Activated CD8-positive, alpha-beta memory T cell treated with anti-CD3 and anti-CD28 coated beads for 4 hours (primary cell): ENCODE measurements at places on chromosomes 2 and 18.

DNA sequence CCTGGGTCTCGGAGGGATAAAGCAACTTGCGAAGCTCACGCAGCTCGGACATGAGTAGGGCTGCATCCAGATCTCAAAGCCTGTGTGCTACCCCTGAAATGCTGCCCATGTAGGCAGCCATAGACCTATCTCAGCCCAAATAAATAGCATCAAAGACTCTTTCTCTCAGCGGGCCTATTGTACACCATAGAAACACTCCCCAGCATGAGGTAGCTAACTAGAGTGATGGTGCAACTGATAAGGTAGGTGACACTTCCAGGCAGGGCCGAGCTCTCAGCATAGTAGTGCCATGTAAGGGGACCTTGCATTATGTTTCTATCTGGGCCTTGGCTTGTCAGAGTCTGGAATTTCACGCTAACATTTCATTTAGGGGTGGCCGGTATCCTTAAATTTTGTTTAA is 52.4 kb downstream of the RABL2A start:
- DNase-seq, result no peak

DNA sequence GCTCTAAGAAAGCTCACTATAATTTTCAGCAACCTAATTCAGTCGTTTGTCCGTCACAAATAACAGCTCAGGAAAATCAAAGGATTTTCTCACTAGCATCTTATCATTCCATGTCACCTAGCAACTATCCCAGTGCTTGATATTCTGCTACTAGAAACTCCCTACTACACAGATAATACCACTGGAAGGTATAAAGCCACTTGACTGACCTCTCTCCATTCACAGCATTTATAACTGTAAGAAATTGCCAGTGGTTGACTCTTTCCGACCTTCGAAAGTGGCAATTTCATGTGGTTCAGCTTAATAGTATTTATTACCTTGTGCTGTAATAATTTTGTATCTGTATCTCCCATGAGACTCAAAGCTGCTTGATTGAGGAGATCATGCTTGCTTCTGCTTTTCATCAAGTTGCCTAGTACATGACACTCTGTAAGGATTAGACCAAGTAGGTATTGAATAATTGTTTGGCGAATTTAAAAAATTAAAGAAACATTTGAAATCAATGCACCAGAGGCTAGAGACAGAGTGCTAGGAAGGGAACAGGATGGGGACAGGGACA is 79.6 kb upstream of the TACR1 start:
- no peak for DNase-seq

DNA sequence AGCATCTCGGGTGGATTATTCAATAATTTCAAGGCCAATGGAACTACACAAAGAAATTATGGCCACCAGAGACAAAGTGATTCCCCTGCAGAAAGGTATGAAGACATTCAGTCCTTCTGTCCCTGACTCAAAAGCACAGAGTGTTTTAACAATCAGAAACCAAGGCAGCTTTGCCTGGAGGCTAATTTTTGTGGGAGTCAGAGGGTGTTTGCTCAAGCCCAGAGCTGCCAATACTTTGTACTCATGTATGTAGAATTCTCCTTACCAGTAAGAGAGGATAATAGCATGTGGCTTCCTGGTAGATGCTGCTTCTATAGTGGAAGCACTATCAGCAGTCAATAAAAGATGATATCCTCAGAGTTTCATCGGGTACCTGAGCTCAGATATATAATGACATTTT is 178.4 kb downstream of the KCNE4 start:
- no peak for DNase-seq

DNA sequence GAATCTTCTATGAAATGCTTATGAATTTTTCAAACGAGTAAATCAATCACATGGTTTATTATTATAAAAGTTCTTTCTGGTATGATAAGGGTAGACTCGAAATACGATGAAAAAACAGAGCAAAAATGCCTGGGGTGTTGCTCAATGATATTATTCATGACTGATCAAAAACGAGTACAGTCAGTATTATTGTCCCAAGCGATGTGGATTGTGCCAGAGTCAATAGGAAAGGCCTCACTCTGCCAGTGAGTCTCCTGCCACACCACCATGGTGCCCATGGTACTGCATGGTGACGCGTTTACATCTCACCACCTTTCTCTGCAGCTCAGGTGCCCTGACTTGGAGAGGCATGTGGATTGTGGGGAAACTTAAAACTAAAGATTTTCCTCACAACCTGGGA is 58.5 kb downstream of the KCTD1 start:
- DNase-seq, result no peak

DNA sequence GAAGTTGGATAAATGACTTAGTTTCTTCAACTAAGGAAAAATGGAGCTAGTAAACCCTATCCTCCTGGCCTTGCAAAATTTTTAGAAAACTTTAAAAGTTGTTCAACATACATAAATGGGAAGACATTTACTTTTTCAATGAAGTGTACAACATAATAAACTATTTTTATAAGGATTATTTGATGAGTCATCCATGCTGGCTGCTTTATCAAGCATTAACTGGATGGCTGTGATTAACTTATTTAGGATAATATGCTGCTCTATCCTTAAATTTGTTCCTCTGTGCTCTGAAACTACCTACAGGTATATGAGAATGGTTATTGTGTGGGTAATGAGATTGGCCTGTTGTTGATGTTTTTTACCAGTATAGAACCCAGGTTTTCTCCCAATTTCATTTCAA is 21.3 kb downstream of the DYTN start:
- DNase-seq, result no peak

- no peak for DNase-seq
These were observed 9.1 kb upstream of the TMEFF2 start for GRCh38 chr2:192203876-192204275.

DNA sequence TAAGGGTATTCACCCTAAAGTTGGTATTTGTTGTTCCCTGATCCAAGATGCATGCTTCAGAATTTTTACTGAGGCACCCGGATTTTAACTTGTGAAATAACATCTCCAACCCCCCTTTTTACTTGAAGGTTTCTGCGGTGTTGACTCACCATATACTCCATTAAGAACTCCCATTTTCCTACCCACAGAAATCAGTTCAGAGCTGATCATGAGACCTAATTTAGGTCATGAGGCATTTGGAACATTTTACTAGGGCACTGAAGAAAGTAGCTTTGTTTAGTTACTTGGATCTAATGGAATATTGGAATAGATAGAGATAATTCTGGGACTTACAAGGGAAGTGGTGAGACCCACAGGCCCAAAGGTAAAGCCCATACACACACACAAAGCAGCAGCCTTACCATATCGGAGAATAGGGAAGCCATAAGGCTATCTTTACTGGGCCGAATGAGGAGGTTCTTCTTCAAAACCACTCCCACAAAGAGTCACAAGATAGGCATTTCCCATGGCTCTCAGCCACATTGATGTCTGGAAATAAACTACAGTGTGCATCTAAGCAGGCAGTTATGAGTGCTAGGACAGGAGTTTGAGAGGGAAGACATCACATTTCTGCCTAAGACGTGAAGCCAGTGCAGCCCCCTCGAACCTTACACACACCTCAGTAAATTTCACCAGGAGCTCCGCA is 681.0 kb upstream of the LRRTM4 start:
- no peak for DNase-seq

GRCh38 chr2:30031184-30031583 is 109.8 kb upstream of the ALK start:
- DNase-seq, result no peak

DNA sequence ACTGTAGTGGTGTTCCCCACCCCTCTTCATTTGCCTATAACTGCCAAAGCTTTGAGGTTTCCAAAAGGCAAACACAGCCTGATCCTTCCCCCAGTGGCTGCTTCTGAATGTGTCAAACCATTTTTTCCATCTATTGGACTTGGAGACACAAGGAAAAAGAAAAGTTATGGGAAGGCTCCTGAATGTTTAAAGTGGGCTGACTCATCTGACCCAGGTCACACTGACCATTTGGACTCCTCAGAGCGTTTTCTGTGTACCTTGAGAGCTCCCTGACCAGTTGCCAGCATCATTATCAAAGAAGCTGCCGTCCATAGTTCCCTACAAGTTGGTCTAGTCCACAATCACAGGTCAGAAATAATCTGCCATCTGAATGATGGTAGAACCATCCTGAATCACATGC is 123.4 kb upstream of the COL3A1 start:
- DNase-seq, result no peak

DNA sequence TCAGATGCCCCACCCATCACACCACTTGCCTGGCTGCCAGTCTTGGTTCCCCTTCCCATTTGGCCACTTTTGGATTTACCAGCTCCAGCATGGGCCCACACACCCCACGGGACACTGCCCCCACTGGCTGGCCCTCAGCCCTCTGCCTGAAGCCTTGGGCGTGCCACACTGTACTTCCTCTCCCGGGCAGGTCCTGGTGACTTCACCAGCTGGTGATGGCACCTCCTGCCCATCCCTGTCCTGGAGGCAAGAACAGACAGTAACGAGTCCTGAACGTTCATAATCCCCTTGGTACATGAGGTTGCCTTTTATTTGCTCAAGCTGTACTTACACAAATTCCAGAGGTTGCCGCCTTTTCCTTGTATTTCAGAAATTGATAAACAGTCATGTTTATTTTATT is 81.1 kb downstream of the TMEM17 start:
- no peak for DNase-seq

DNA sequence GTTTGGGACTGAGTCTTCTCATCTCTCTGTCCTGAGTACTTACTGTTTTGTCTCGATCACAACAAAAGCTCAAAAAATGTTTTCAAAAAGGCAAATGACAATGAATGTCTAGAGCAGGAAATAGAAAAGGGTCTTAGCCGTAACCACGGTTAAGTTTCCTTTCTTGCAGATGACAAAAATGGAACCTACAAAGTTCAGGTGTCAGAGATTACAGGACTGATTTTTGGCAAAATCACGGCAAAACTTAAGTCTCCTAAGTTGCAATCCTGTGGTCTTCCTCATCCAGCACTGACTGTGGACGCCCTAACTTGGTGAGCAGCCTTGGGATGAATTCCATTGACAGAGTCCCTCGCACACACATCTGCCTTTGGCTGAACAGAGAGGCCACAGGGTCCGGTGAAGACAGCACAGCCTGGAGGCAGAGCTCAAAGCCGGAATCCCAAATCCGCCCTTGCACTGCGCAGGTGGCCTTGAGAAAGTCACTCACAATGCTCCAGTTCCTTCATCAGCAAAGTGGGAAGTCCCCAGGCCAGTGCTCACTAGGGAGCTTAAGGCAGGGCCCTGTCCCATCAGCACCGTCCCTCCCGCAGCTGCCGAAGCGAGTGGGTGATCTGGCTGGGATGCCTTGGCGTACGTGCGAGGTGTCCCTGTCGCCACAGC is 55.2 kb downstream of the EIPR1 start:
- DNase-seq, result no peak

- DNase-seq, result no peak
These were observed 393.9 kb downstream of the LRRTM1 start for GRCh38 chr2:79910643-79911042.

- DNase-seq, result no peak
These were observed 3.1 kb downstream of the CXCR2 start for GRCh38 chr2:218128781-218129457.

GRCh38 chr2:110983133-110983532 is 137.6 kb upstream of the BCL2L11 start:
- no peak for DNase-seq

GRCh38 chr2:118882693-118883336 is 35.4 kb upstream of the EN1 start:
- peak; percentile 41 for DNase-seq

DNA sequence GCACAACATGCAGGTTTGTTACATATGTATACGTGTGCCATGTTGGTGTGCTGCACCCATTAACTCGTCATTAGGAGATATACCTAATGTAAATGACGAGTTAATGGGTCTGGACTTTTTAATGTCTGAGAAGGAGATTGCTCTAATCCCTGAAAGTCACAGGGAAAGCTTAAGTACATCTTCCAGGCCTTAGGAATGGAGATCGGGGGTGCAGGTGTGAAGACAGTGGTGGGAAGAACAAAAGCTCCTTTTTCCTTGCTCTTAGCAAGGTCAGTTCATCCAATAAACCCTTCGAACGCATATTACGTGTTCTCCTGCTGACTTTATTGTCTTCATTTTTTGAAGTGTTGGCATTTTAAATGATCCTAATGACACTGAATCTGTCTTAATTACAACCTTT is 50.8 kb upstream of the LAMA1 start:
- no peak for DNase-seq

GRCh38 chr18:56541793-56542192 is 96.6 kb downstream of the TXNL1 start:
- no peak for DNase-seq

DNA sequence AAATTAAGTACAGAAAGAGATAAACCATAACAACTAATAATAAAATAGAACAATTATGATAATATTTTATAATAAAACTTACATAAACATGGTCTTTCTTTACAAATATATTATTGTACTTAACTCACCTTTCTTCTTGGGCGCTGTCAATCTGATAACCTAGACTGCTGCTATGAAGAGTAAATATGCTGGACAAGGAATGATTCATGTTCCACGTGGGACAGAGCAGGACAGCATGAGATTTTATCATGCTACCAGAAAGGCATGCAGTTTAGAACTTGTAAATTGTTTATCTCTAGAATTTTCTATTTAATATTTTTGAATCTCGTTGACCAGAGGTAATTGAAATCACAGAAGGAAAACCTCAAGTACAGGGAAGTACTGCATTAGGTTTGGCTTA is 210.7 kb downstream of the ANKRD30B start:
- DNase-seq, result no peak

DNA sequence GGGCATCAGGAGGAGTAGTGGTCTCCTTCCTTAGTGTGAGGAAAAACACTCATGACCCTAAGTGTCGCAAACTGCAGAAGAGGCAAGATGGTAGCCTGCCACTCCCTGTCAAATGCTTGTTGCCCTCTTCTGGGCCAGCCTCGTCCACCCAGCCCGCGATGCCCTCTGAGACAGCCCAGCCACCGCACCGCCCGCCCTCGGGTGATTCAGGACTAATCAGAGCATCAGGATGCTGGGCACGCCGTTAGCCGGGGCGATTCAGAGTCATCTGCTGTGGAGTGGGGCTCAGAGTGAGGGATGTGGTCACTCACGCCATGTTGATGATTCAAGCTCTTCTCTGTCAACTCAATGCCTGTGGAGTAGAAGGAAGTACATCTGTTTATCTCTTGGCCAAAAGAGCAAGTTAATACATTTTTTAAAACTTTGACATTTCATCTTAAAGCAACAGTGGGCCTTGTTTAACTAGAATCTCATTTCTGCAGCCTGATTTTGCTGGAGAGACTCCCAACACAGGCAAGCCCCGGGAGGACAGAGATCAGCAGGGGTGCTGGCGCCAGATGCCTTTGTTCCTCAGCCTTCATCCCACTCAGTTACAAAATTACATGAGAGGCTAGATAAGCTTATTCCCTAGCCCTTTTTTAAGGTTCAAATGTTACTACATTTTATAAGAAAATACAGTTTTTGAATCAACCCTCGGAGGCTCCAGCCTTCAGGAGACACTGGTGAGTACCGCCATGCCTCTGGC is 79.0 kb downstream of the TMEM18 start:
- DNase-seq, result no peak

- no peak for DNase-seq
These were observed 13.1 kb upstream of the MYL12A start for GRCh38 chr18:3234457-3234856.
